ENCODE measurements at places on chromosomes 11 and 22.

DNA sequence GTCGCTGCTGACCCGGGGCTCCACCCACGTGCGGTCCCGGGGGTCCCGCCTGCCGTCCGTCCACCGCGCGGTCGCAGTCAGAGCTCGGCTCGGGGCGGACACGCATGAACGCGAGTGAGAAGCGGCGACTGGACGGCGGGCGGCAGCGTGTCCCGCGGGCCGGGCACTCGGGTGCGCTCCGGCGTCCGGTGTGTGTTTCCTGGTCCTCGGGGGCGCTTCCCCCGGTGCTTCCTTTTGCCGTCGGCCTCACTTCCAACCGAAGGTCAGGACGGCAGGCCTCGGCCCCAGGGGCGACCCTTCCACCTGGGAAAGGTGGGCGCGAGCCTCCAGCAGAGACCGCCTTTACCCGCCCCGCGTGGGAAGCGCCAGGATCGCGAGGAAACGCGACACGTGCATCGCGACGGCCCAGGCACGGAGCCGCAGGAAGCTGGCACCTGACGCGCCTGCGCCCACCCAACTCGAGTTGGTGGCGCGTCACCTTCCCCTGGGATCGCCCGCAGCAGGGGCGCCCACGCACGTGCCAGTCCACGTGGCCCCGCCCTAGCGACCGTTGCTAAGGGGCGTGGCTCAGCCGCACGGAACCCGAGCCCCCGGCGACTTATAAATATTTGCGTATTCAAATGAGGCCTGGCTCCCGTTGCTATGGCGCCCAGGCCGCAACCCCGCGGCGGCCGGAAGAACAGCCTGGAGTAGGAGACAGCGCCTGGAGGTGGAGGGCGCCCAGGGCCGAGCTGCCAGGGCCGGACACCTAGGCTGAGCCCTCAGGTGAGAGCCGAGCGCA is at the start of gene LRRC56:
Gene LRRC56 (plus strand): TSS at position 687 of the 781 bp plus-strand sequence. CDS start 3,158 bp downstream, outside the sequence.
- peak; percentile 99 for DNase-seq

DNA sequence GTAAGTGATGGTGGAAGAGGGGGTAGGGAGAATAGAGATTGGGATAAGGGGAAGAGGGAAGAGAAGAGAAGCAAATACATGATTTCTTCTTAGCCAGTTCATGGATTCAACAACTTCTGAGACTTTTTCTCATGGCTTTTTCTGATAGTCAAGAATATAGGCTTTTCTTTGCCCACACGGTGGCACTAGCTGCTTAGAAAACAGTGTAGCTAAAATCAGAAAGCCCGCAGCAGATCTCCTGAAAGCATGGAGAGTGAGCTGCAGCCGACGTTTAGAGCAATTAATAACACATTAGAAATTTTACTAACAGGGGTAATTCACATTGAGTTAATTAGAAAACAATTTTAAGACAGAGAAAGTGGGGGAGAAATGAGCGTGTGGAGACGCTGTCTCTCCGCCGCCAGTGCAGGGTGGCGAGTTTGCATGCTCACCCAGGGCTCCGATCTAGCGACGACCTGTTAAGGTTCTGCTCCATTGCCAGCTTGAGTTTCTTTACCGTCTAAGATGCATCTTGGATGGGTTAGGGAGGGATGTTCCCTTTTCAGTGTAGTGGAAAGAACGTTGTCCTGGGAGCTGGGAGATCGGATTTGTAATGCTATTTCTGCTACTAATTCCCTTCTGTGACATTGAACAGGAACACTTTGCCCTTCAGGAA is 3.3 kb upstream of the RAG1 start:
- DNase-seq = peak; percentile 54

DNA sequence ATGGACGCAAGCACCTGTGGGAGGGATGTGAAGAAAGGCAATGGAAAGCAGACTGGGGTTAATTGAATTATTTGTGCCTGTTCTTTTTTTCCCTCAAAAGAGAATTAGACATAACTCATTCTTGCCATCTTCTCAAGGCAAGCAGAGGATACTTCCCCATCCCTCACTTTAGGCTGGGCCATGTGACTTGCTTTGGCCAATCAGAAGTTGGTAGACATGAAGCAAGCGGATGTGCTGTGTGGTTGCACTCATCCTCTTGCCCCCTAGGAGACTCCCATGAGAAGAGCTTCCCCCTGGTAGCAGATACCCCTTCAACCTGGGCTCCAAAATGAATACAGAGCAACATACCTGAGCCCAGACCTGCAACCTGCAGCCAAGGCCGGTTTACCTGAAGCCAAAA is 124.4 kb upstream of the ZC3H12C start:
- DNase-seq = no peak

- no peak for DNase-seq
These were observed 26.6 kb downstream of the ATG16L2 start for GRCh38 chr11:72840780-72841179.

GRCh38 chr11:15627560-15627959 is 512.8 kb downstream of the INSC start:
- no peak for DNase-seq
